Fibroblast of skin of back (primary cell): ENCODE measurements at places on chromosomes 3 and 15.

DNA sequence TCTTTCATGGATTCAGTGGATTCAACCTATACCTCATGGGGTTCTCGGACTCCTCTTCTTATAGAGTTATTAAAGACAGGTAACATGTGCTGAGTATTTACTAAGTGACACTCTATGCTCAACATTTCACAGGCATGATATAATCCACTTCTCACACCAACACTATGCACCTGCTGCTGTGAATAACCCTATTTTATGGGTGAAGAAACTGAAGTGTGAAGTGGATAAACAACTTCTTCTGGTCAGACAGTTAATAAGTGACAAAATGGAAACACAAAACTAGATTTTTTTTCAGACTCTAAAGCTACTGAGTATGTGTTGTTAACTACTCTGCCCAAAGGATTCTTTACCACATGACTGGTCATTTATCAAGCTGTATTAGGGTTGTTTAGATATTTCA lies 403.5 kb downstream of the DIPK2A start:
- no peak for DNase-seq

DNA sequence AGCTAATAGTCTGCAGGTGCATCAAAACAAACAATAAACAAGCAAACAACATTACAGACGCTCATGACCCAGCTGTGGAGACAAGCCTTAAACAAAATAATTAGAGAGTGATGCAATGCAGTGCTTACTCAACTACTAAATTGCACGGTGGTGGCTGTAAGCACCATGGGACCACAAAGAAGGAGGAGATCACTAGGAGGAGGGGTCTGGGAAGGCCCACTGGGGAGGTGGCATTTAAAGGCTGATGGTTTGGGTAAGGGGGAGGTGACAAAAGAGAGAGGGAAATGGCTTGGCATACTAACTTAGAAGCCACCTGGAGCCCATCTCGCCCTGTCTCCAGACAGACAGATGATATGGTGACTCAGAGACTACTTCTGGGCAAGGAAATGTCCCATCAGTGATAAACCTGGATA lies 516.7 kb downstream of the FOXP1 start:
- peak; percentile 46 for DNase-seq

DNA sequence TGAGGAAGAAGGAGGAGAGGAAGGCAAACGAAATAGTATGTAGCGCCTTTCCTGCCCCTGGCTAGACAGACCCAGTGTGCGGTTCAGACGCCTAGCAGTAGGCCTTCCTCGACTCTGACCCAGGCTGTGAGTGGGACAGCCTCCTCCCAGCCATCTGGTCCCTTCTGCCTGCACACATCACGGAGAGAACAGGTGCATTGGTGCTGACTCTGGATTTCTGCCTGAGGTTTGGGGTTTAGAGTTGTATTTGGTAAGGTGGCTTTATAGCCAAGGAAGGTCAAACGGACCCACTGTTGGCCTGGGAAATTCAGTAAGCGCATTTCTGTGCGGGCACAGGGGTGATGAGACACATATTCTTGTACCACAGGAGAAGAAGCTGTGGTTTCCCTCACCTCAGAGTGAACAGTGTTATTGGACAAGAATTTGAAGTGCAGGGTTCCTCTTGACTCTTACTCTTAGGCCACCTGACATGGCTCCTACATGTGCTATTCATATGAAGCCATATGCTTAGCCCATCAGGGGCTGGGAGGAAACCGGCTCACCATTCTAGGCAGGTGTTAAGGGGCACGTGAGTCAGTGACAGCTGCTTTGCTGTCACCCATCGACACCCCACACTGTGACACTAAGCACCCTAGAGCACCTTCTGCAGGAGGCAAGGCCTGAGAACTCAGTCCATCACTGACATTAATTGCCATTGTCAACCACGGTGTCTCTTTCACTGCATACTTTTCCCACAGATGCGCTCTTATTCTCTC lies 143.3 kb downstream of the CHDH start:
- no peak for DNase-seq

GRCh38 chr15:48992545-48992944 lies 28.8 kb upstream of the SHC4 start:
- DNase-seq: no peak

GRCh38 chr3:147620906-147621305 lies 211.7 kb downstream of the ZIC1 start:
- peak; percentile 79 for DNase-seq

DNA sequence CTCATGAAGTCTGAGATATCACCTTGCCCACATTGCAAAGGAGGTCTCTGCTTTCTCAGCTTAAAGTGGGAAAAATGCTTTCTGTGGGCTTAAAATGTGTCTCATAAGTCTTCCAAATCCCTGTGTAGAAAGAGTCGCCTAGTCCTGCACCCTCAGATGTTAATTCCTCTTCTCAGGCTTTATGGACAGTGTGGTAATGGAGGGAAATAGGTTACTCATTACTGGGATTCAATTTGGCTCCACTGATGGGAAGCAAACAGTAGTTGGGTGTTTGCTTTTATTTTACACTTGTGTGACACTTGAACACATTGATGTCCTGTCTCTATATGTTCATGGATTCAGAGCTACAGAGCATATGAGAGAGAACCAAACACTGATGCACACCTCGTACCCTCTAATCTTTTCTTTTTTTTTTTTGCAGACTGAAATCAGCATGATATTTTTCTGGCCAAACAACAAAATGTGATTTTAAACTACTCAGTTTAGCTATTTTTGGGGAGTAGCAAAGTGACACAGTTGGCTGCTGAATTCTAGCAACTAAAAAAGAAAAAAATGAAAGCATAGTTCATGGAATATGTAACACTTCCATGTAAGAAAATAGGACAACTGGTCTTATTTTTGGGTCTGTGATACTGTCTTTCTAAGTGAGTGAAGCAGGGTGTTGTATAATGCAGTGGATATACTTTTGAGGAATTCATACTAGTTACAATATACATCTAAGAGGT lies 8.6 kb downstream of the PTPRG start:
- DNase-seq: no peak

- no peak for DNase-seq
These were observed 5.6 kb upstream of the NUP210 start for GRCh38 chr3:13425689-13426088.

DNA sequence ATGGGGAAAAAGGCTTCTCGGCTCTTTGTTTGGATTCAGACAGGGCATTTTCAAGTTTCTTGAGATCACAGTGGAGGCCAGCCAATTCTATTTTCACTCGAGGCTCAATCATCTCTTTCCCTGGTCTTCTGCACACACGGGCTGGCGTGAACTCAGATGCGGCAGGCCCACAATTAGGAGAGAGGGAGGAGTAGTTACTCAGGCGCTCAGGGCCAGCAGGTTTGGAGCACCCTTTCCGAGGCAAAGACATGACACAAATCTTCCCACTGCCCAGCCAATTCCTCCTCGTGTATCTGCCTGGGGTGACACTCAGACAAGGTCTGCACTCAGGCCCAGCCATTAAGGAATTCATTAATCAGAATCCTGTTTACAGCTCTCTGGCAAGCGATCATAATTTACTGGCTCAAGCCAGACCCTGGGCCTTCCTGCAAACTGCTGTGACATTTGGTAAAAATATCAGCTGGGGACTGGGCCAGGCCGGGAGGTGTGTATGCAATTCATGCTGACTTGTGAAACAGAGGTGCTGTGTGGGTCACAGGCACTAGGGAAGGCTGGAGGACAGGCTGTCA lies 68.1 kb upstream of the TLE3 start:
- no peak for DNase-seq

DNA sequence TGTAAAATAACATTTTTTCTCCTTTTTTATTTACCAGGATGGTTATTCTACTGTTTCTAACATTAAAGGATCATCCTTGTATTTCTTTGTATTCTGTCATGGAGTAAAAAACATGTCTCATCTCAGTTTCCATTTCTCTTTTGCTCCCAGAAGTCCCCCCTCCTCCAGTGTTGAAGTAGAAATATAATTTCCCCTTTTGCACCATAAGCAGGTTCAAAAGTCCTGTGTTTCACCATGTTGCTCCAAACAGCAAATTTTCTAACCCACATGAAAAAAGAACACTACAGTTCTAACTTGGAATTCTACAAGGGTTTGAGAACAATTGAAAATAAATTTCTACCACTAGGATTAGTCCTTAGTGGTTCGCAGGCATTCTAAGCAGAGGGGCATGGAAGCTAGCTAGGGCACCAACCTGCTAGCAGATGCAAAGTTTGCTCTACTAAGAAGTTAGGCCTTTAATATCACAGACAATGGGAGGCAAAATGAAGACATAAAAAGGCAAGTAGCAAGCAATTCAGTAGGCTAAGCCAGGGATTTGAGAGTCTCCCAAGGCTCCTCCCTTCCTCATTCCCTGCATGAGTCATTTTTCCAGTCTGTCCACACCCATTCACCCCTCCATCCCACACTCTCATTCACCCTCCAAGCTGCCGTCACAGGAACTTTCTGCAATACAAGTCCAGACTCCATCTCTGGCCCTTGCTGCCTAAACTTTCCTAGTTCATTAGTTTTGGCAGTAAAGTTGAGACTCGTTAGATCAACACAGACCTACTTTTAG lies 2.3 kb upstream of the MBNL1 start:
- peak; percentile 98 for DNase-seq

- no peak for DNase-seq
These were observed 102.6 kb downstream of the ITPR1 start for GRCh38 chr3:4595710-4596113.

GRCh38 chr3:114427285-114428043 lies 133.6 kb downstream of the TIGIT start:
- no peak for DNase-seq

- DNase-seq: no peak
These were observed 14.8 kb downstream of the DOCK3 start for GRCh38 chr3:50689558-50689957.

GRCh38 chr15:47484059-47484458 lies 233.2 kb upstream of the SEMA6D start:
- DNase-seq: peak; percentile 62

DNA sequence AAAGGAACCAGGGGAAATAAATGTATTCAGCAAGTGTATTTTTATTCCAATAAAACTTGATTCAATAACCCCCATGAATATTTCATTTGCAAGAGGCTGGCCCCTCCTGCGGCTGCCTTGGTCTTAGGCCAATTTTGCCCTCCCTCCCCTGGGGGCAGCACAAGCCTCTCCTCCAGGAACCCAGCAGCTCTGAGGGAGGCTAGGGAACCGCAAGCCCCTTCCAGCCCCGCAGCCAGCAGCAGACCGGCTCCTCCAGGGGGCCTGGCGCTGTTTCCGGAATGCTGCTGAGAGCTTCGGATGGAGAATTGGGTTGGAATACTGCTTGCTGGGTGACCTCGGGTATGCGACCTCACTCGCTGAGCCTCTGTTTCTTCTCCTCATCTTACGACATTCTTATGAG lies 150.1 kb downstream of the RAB11A start:
- no peak for DNase-seq

GRCh38 chr15:61047783-61048182 lies 181.3 kb downstream of the RORA start:
- no peak for DNase-seq

DNA sequence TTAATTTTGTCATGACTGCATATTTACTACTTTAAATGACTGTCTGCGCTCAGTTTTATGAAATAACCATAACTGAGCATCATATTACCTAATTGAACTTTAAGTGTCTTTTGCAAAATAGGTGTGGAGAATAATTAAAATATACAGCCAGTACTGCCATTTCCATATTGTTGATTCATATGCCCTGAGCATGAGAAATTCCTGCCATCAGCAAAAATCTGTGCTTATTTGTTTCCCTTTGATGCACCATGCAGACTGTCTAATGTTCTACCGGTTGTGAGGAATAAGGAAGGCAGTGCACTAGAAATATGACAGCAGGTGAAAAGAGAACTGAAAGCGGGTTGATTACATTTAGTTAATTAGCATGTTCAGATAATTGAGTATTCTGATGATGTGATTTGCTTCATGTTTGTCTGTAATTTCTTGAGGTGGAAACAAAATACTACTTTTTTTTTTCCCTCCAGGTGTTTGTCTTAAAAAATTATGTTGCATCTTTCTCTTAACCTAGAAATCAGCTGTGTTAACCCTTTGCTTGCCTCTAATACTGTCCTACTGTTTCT lies 229.4 kb upstream of the AZI2 start:
- no peak for DNase-seq

GRCh38 chr15:84773716-84774115 lies 25.3 kb downstream of the ZNF592 start:
- DNase-seq: no peak

DNA sequence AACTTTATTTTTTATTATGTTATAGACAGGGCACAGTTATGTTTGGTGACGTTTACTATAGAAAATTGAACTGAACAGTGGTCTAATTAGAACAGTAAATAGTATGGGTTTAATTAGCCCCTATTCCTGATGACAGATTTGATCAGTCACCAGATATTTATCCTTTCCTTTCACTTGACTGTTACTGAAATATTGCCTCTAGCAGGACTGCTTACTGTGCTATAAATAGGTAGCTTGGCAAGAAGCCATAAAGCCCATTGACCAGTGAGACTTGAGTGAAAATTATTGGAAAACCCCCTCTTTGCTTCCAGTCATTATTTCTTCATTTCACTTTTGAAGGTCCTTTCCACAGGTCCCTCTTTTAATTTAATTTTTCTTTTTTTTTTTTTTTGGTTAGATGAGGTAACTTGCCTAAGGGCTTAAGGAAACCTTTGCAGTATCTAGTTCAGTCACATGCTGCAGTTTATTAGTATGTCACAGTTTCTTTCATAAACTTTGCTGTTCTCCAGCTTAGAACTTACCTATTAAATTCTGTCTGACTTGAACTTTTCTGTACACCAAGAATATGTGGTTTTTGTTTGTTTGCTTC lies 115.6 kb downstream of the ADAMTSL3 start:
- DNase-seq: no peak

GRCh38 chr3:112550859-112551258 lies 10.9 kb downstream of the ATG3 start:
- DNase-seq: no peak

- peak; percentile 67 for DNase-seq
These were observed 6.4 kb downstream of the CELSR3 start for GRCh38 chr3:48656061-48656840.

- peak; percentile 35 for DNase-seq
These were observed 23.0 kb downstream of the CMTM7 start for GRCh38 chr3:32414522-32415202.

GRCh38 chr3:52920841-52921240 lies 23.5 kb upstream of the STIMATE start:
- DNase-seq: no peak
